ENCODE measurements at places on chromosomes 3 and 15. TPM values are rescaled to one million over a fixed set of nuclear protein-coding genes. Genes with fewer than 3 reads are reported as not detected.

- DNase-seq: no peak
Observed at GRCh38 chr3:50584391-50584790, 15.1 kb downstream of the HEMK1 start.

- no peak for DNase-seq
Observed at GRCh38 chr3:197367081-197367780, 68.8 kb upstream of the DLG1 start.

DNA sequence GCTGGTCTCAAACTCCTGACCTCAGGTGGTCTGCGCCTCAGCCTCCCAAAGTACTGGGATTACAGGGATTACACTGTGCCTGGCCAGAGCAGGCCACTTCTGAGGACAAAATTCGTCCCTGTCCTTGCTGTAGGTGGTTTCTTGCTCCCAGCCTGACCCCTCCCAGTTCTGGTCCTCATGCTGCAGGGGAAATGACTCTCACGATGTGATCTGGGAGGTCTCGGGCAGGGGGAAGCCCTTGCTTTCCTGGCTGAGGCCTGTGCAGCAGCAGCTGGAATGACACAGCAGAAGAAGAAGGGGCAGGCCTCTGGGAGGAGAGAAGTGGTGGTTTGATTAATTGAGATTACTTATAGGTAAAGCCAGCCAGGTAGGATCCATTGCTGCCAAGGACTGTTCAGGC, 39.3 kb downstream of the MEGF11 start:
- DNase-seq: no peak

DNA sequence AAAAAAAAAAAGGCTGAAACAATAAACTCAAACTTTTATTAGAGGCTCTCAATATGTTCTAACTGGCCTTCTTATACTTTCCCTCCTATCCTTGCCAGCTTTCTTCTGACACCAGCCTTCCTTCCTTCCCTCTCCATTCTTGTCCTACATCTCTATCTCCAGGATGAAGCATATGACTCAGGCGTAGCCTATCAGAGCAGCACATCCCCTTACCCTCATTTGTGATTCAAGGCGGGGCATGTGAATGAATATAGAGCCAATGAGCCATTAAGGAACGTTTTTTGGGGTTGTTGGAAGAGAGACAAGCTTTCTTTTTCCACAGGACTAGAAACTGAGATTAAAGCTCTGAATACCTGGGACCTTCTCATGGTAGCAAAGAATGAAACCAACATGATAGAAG, 25.1 kb upstream of the KCNMB3 start:
- no peak for DNase-seq

- DNase-seq: no peak
Observed at GRCh38 chr3:86801921-86802320, 189.0 kb downstream of the VGLL3 start.

DNA sequence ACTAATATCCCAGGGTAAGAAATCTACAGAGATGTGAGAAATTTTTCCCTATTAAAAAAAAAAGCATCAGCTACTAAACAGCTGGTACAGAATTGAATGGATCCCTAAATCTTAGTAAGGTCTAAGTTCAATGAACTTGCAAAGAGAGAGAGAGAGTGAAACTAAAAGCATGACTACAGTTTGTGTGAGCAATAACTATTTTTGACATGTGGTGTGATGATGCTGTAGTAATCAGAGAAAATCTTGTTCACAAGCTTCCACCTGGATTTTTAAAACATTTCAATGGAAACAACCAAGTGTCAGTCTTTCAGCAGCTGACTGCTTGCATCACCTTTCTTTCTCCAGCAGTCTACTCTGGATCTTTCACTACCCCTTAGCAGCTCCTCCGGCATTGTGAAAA, 45.2 kb upstream of the ABI3BP start:
- no peak for DNase-seq

DNA sequence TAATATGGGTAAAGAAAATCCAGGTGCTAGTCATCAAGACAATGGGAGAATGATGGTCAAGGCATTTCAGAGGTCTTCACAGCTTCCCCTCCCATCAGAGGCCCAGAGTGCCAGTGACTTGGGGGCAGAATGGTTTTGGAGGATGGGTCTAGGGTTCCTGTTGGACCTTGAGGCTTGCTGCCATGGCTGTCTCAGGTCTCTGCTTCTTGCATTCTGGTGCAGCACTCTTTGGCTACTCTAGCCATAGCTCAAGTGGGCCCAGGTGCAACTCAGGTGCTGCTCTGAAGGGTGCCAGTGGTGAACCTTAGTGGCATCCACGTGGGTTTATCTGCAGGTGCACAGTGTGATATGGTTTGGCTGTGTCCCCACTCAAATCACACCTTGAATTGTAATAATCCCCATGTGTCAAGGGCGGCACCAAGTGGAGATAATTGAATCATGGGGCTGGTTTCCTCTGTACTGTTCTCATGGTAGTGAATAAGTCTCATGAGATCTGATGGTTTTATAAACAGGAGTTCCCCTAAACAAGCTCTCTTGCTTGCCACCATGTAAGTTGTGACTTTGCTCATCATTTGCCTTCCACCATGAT, 48.5 kb upstream of the PEX5L start:
- no peak for DNase-seq

GRCh38 chr3:175526609-175527280, 667.6 kb downstream of the NAALADL2 start:
- no peak for DNase-seq

The RPLP1 gene
- polyA plus RNA-seq: 1,844 TPM

The SCN10A gene
- polyA plus RNA-seq: not detected

The TTLL13 gene
- not detected for polyA plus RNA-seq

The SLC22A13 gene
- polyA plus RNA-seq: not detected

Measured in GM12878 (cell line).